CD8-positive, alpha-beta memory T cell (primary cell): ENCODE measurements at places on chromosomes 5 and 9. TPM values are rescaled to one million over a fixed set of nuclear protein-coding genes. Genes with fewer than 3 reads are reported as not detected.
A peak's percentile ranks its signal among the peaks of the same experiment; 100 is the strongest.

GRCh38 chr5:165397516-165397915, 1892.1 kb downstream of the MAT2B start:
- no peak for DNase-seq

Gene INSL6
- total RNA-seq: not detected

- no peak for DNase-seq
These were observed 30.9 kb upstream of the SHOC1 start for GRCh38 chr9:111825468-111826145.

Gene PCDHA4
- total RNA-seq: not detected

Gene OLFML2A
- total RNA-seq: not detected

DNA sequence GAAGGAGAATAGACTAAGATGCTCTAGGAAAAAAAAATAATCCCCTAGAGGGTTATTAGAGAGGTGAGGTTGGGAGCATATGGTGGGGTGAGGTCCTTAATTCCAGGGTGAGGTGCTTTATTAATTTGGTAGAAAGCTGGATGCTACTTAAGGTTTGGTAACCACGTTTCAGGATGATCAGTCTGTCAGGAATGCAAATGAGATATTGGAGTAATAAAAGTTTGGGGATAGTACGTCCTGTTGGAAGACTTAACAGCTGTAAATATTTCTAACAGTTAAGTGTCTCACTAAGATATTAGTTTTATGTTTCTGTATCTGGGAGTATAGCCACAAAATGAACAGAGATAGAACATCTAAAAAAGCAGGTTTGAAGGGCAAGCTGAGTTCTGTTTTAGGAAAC, 578.9 kb downstream of the CETN3 start:
- no peak for DNase-seq

Gene C5
- 1.3 TPM for total RNA-seq

GRCh38 chr9:109574061-109574882, 76.2 kb upstream of the PTPN3 start:
- no peak for DNase-seq

GRCh38 chr5:171367424-171368370, 20.0 kb upstream of the NPM1 start:
- no peak for DNase-seq

- DNase-seq: peak; percentile 2
These were observed 220.0 kb downstream of the PDE4D start for GRCh38 chr5:59673438-59674058.

GRCh38 chr5:94793816-94794198, 175.3 kb downstream of the SLF1 start:
- no peak for DNase-seq

DNA sequence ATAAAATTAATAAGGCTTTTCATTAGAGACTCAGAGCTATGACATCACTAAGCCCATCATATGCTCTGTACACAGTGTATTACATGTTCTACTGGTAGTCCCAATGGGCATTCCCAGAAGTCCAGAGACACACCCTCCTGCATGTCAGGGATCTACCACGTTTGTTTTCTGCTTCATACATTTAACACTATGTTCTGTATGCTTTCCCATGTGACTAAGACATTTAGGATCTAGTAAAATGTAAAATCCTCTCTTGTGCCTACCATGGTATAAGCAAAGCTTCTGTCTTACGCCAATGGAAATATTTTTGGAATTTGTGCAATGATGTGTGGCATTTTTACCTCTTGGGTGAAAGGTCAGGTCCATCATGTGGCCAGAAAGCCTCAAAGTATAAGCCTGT, 192.4 kb downstream of the ADAMTSL1 start:
- no peak for DNase-seq

- DNase-seq: peak; percentile 86
These were observed 9.4 kb downstream of the FYB1 start for GRCh38 chr5:39209924-39210323.

DNA sequence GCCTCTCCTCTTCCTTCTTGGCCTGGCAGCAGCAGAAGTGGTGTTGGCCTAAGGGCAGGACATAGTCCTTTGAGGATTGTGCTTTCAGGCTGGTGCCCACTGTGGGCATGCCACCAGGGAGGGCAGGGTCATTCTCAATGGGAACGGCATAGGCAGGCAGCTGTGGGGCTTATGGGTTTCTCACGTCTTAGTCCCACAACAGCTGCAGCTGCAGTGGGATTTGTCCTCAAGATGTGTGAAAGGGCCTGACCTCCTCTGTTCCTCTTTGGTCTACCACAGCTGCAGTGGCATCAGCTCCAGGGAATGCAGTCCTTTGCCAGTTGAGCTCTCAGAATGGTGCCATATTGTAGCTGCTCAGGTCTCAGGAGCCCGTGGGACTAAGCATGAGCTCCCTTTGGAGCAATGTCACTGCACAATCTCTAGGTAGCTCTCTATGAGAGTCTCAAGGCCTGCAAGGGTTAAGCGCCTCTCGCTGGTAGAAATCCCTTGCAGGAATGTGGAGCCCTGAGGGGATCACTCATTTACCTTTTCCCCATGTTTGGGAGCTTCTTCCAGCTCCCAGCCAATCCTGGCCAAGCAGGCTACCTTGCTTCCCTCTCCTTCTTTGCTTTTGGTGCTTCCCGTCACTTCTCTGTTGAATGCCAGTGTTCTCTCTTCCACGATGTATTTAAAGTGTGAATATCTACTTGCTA, 104.8 kb downstream of the GNA14 start:
- no peak for DNase-seq

- DNase-seq: no peak
These were observed 119.4 kb downstream of the TLR4 start for GRCh38 chr9:117823576-117823975.

DNA sequence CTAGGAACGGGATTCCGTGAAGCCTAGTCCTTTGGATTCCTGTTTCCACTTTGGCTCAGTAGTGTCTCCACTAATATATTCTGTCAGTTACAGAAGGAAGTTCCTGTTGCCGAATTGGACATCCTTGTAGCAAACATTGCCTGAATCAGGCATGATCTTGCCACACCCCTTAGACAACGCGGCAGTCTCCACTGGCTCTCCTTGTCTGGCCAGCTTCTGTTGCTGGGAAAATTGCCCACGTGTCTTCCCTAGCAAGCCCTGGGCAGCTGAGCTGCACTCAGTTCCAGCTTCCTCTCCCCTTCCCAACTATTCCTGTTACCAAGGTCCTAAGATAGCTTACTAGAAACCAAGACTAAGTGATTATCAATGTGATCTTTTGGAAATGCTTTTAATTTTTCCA, 316.6 kb upstream of the RIOK2 start:
- DNase-seq: no peak

Gene FOXD4L3
- not detected for total RNA-seq
